ENCODE measurements at places on chromosomes 6 and 20. TPM values are rescaled to one million over a fixed set of nuclear protein-coding genes. Genes with fewer than 3 reads are reported as not detected.

Gene EXOC2
- 32.5 TPM for total RNA-seq

Gene TASP1
- total RNA-seq, result 10.6 TPM

Gene RHAG
- not detected for total RNA-seq

Gene OTOR
- total RNA-seq, result not detected

Gene ATP6V1G2
- total RNA-seq, result 0.67 TPM

Gene CEP162
- 6.3 TPM for total RNA-seq

Gene TSHZ2
- total RNA-seq, result 1.0 TPM

Gene RBBP8NL
- total RNA-seq, result not detected

Gene STMND1
- total RNA-seq, result not detected

Gene GRIK2
- 0.13 TPM for total RNA-seq

Gene SALL4
- 4.4 TPM for total RNA-seq

Gene TRIM40
- total RNA-seq, result not detected

Gene FAM217A
- total RNA-seq, result not detected

Gene BNIP5
- 0.07 TPM for total RNA-seq

Gene BPIFA1
- total RNA-seq, result not detected

Gene SLC17A3
- not detected for total RNA-seq

Gene SEMG1
- not detected for total RNA-seq

Gene TBCC
- 55.2 TPM for total RNA-seq

Gene CCDC170
- 0.14 TPM for total RNA-seq

Gene CGA
- total RNA-seq, result not detected

Gene TREML2
- 0.75 TPM for total RNA-seq

Gene SNHG17
- total RNA-seq, result 47.6 TPM

Gene POU3F2
- total RNA-seq, result not detected

Gene RAD21L1
- total RNA-seq, result not detected

Measured in kidney epithelial cell (primary cell).